Memory B cell (primary cell): ENCODE measurements at places on chromosomes 3 and 15.

DNA sequence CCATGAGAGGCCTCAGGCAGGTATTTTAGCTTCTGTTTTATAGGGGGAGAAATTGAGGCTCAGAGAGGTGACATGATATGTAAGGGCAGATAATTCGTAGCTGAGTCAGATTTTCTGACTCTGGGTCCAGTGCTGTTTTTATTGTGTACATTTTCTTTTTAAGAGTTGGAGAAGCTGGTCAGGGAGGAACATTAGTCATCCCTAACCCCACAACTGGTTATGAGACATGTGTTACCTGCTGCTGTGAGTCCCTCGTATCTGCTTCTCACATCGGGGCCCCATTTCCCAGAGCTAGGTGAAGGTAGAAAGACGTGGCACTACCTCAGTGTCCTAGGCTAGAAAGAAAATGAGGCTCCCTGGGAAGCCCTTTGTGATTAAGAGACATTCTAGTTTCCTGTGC, 28.6 kb downstream of the GALNT15 start:
- H3K36me3 ChIP-seq: no peaks in the 10 kb centered on the region
- H3K4me1 ChIP-seq: no peaks in the 10 kb centered on the region
- DNase-seq: no peak
- peaks cover 18% of the 10 kb centered on the region for H3K27me3 ChIP-seq

GRCh38 chr15:52804526-52805081, 14.5 kb upstream of the ONECUT1 start:
- no peaks in the 10 kb centered on the region for H3K36me3 ChIP-seq
- H3K4me3 ChIP-seq: peak overlapping the region; percentile 76
- H3K27ac ChIP-seq: no peak overlapping the region
- peaks cover 7% of the 10 kb centered on the region for H3K4me1 ChIP-seq
- H3K27me3 ChIP-seq: peaks cover 25% of the 10 kb centered on the region

- peaks cover 5% of the 10 kb centered on the region for H3K36me3 ChIP-seq
- no peak overlapping the region for H3K4me3 ChIP-seq
- peak overlapping the region; percentile 5 for H3K27ac ChIP-seq
- DNase-seq: no peak
- H3K4me1 ChIP-seq: peaks cover 8% of the 10 kb centered on the region
Observed at GRCh38 chr15:67735896-67736295, 89.4 kb upstream of the SKOR1 start.

- no peaks in the 10 kb centered on the region for H3K27me3 ChIP-seq
- DNase-seq: no peak
- H3K4me3 ChIP-seq: no peak overlapping the region
- no peaks in the 10 kb centered on the region for H3K36me3 ChIP-seq
Observed at GRCh38 chr3:151174351-151174750, 28.7 kb downstream of the GPR171 start.
